ENCODE measurements at places on chromosomes 6 and 20. TPM values are rescaled to one million over a fixed set of nuclear protein-coding genes. Genes with fewer than 3 reads are reported as not detected.

DNA sequence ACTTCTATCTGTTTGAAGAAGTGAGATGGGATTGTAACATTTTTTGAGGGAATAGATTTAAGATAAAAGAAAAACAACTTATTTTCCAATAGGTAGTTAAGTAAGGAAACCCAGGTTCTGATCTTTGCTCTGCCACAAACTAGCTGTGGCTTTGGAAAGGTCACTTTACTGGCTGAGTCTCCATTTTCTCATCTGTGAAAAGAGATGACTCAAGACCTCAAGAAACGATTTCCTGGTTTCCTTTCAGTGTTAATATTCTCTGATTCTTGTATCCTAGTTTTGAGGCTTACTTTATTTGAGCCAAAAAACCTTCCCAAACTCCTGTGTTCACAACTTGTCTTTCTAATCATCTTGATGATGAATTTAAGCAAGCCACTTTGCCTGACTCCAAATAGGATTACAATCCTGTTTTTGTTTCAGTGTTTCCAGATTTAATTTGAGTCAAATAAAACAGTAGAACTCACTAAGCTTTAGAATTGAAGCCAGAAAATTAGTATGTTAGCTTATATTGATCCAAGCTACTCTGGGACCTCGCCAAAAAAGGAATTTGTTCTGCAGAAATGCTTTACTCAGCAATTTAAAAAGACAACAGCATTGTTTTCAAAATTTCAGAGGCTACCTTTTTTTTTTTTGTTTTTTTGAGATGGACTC, 51.1 kb downstream of the ENPP1 start:
- no peak for DNase-seq

- DNase-seq, result no peak
Observed at GRCh38 chr6:148037496-148037895, 305.1 kb upstream of the SASH1 start.

DNA sequence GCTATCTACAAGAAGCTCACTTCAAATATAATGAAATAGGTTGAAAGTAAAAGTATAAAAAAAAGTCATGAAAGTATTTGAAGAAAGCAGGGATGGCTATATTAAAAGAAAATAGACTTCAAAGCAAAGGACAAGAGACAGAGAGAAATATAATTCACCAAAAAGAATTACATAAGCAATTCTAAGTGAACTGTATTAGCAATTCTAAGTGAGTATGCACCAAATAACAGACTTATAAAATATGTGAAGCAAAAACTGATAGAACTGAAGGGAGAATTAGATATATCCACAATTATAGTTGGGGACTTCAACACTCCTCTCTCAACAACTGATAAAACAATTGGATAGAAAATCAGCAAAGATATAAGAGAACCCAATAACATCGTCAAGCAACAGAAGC, 38.8 kb upstream of the ID4 start:
- DNase-seq, result no peak

DNA sequence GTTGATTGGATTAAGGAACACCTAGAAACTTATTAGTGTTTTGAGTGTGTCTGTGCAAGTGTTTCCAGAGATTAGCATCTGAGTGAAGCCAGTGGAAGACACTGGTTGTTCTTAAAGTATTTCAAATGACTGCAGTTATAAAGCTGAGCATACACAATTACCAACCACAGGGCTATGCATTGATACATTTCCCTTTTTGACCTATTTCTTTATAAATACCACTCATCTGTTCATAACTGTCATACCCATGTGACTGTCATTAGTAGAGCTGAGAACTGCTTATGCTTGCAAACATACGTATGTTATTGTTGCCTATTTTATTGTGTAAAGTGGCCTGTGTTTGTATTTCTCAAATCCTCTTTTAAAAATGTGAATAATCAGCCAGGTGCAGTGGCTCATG, 15.3 kb upstream of the ZC3H12D start:
- no peak for DNase-seq

SLC22A16 gene
- total RNA-seq, result 1.1 TPM

DSTN gene
- total RNA-seq, result 247 TPM
